Uterus (tissue), 4 donors: ENCODE measurements at places on chromosomes 1 and 21. TPM values are rescaled to one million over a fixed set of nuclear protein-coding genes. Genes with fewer than 3 reads are reported as not detected.

DNA sequence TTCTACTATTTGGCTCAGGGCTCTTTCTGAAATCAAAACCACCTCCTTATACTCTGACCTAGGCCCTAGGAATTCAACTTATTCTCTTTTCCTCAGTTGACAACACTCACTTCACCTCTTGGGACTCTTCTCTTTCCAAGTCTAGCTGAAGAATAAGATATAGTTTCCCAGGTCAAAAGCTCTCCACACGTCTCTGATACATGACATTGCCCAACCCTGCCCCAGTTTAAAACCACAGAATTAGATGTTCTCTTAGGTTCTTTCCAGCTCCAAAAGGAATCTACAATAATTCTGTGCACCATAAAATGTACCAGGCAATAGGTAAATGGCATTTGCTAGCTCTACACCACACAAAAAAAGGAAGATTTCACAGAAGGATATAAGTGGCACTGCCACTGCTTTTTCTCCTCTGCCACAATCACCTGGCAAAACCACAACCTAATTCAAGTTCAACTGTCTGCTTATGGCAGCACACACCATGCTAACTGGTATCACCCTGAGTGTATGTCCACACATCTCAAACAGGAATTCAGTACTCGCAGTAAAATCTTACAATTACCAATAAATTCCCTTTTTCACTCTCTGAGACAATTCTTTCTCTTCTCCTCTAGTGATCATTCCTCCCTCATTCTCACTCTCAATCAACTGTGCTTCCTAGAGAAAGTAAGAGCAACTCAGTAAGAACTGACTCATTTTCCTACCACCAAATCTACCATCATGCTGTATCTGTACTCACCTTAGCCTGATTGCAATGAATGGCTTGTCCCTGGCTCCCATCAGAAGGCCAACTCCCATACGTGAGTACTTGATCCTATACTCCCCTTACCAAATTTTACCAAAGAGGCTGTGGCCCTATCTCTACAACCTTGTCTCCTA is 27.3 kb downstream of the ZBTB8OS start:
- H3K27ac ChIP-seq = no peak overlapping the region
- no peaks in the 10 kb centered on the region for H3K36me3 ChIP-seq
- H3K27me3 ChIP-seq = no peaks in the 10 kb centered on the region
- no peak for DNase-seq
- H3K4me1 ChIP-seq = no peaks in the 10 kb centered on the region

- no peaks in the 10 kb centered on the region for H3K36me3 ChIP-seq
- DNase-seq = no peak
- H3K27ac ChIP-seq = no peak overlapping the region
These were observed 219.6 kb downstream of the PDE4B start for GRCh38 chr1:66012106-66012784.

DNA sequence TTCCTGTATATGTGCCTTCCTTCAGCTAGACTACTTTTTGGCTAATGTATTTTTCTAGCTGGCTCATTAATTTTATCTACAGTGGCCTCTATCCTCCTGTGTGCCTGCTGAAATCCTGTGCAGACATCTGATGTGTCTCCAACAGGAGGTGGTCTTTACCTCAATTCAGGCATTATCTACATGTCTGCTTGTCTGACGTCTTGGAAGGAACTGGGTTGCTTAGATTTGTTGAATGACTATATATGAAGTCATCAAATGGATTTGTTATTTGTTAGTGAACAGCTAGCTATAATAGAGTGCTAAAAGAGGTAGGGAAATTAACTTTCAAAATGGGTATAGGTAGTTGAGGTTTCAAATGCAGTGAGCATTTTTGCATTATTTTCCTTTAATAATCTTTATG is 6.7 kb downstream of the RPL5 start:
- no peaks in the 10 kb centered on the region for H3K27me3 ChIP-seq
- no peaks in the 10 kb centered on the region for H3K36me3 ChIP-seq
- peaks cover 7% of the 10 kb centered on the region for H3K4me1 ChIP-seq
- H3K4me3 ChIP-seq = no peak overlapping the region
- DNase-seq = no peak

The TSPEAR gene
- total RNA-seq = not detected

DNA sequence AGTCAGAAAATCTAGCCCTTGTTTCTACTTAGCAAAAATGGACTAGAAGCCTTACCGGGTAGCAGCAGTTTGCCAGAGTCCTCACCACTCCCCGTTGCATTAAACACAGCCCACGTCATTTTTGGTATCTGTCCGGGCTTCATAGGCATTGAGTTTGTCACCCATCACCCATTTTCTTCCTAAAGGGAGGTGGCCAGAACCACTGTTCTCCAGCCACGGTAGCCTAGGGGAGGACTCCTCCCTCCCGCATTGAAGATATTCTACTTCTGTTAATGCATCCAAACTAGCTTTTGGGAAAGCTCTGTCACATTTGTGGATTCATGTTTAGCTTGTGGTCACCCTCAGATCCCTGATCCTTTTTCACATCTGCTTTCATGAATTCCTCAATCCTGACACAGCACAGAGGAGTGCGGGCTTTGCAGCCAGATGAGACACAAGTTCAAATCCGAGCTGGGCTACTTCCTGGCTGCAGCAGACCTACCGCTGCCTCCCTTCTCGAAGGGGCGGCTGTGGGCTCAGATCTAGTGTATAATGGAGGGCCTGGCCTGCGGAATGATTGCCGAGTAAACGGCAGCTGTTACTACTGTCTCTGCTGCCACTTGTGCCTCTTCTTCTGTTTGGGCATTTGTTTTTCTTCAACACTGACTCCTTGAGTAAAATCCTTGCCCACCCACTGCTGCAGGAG is 63.2 kb upstream of the EFHD2 start:
- H3K27me3 ChIP-seq = no peaks in the 10 kb centered on the region
- H3K36me3 ChIP-seq = no peaks in the 10 kb centered on the region

GRCh38 chr1:38788341-38789336 is 70.9 kb downstream of the RRAGC start:
- H3K27me3 ChIP-seq = peaks cover 27% of the 10 kb centered on the region
- H3K36me3 ChIP-seq = no peaks in the 10 kb centered on the region
- H3K4me1 ChIP-seq = no peaks in the 10 kb centered on the region
- no peak overlapping the region for H3K4me3 ChIP-seq

The MASP2 gene
- not detected for total RNA-seq

GRCh38 chr1:89939693-89940438 is 55.0 kb upstream of the ZNF326 start:
- no peak for DNase-seq
- H3K4me3 ChIP-seq = no peak overlapping the region
- no peak overlapping the region for H3K27ac ChIP-seq
- H3K36me3 ChIP-seq = no peaks in the 10 kb centered on the region
- H3K27me3 ChIP-seq = no peaks in the 10 kb centered on the region

DNA sequence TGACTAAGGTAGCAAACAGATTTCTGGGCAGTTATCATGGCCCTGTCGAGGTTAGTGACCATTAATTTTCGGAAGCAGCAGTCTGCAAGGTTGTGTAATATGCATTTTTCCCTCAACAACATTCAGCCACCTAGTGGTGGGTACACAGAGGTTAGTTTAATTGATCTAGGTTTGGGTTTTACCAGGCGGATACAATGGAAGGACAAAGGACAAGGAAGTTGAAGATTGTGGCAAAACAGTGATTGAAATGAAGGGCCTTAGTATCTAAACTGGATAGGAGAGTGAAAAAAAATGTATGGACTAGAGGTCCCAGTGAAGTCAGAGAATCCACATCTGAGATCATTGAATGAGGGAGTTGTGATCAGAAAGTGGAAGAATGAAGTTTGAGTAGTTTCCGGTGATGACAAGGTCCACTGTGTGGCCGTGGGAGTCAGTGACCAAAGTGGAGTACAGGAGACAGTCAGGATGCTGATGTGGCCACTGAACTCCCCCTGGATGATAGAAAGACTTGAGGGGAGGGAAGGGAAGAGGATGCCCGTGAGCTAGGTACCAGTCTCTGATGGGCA is 2.8 kb downstream of the ARMH1 start:
- DNase-seq = no peak
- no peaks in the 10 kb centered on the region for H3K27me3 ChIP-seq
- no peaks in the 10 kb centered on the region for H3K36me3 ChIP-seq
- H3K4me3 ChIP-seq = no peak overlapping the region
- H3K4me1 ChIP-seq = no peaks in the 10 kb centered on the region

GRCh38 chr1:203268901-203269653 is 36.2 kb upstream of the BTG2 start:
- H3K27me3 ChIP-seq = no peaks in the 10 kb centered on the region
- DNase-seq = no peak
- no peaks in the 10 kb centered on the region for H3K36me3 ChIP-seq
- peaks cover 10% of the 10 kb centered on the region for H3K4me1 ChIP-seq

The KRTAP21-2 gene
- total RNA-seq = not detected

The LYPD8 gene
- not detected for total RNA-seq

GRCh38 chr1:228955691-228956090 is 220.4 kb downstream of the RHOU start:
- no peaks in the 10 kb centered on the region for H3K27me3 ChIP-seq
- no peak for DNase-seq
- H3K4me1 ChIP-seq = no peaks in the 10 kb centered on the region
- H3K4me3 ChIP-seq = no peak overlapping the region

The TRMT13 gene
- 22.8 TPM for total RNA-seq

DNA sequence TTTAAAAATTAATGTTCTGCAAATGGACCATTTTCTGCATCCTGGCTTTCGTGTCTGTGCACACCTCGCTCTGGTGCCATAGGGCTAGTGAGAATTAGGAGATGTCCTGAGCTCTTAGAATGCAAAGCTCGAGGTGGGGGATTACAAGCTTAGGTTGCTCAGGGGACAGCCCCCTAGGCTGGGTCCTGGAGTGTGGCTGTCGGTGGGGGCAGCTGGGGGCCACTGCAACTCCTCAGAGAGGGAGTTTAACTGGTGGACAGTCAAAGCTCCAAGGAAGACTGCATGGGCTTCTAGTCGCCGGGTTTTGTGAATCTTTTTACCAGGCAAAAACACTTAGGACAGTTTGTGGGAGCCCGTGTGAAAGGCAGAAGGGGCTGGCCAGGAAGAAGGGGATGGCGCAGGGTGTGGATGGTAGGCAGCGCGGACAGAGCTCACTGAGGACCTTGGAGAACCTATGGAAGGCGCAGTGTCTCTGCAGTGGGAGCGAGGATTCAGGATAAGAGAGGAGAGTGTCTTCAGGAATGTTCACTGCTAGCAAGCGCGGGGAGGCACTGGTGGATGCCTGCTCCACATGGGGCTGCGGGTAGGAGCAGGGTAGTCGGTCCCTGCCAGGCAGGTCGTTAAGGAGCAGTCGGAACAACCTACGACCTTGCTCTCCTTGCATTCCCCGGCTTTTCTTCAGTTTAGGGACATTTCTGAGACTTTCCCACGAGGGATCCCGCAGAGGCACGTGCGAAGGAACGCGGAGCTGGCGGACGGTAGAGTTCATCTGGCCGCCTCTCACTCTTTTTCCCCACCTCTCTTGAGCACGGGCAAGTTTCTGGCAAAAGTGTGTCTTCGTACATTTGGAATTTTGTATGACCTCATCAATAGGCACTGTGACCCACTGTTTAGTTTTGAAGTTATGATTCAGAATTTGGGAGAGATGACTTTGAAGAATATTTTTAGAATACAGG is 12.9 kb upstream of the KCNE1 start:
- peaks cover 6% of the 10 kb centered on the region for H3K4me1 ChIP-seq
- H3K36me3 ChIP-seq = no peaks in the 10 kb centered on the region
- no peaks in the 10 kb centered on the region for H3K27me3 ChIP-seq
- DNase-seq = no peak
- H3K4me3 ChIP-seq = no peak overlapping the region

DNA sequence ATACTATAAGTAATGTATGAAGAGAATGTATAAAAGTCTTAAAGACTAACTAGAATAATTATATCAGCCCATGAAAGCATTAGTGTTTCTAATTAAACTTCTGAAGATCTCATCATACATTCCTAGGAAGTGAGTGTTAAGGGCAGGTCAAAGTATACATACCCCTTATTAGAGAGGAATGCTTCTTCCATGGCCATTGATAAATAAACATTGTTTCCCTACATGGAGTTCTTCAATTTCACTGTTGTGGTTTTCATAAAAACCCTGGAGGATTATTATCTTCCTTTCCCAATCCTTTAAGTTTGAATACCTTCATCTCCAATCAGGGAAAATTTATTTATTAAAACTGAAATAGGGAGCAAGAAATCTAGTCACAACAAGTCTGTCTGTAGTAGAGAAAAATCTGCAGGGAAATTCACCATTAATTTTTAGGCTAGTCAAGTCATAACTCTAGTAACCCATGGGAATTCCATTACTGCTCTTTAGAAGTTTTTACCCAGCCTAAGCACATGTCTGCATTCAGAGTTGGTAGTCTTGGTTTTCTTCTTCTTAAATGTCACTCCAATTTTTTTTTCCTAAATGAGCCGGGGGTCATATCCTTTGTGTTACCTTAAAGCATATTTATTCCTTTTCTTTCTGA is 147.0 kb downstream of the TNFSF18 start:
- DNase-seq = no peak
- H3K27me3 ChIP-seq = no peaks in the 10 kb centered on the region
- no peak overlapping the region for H3K27ac ChIP-seq
- H3K4me3 ChIP-seq = no peak overlapping the region

The FCRL4 gene
- total RNA-seq = not detected

- no peaks in the 10 kb centered on the region for H3K4me1 ChIP-seq
These were observed 16.0 kb upstream of the STUM start for GRCh38 chr1:226532553-226532952.

DNA sequence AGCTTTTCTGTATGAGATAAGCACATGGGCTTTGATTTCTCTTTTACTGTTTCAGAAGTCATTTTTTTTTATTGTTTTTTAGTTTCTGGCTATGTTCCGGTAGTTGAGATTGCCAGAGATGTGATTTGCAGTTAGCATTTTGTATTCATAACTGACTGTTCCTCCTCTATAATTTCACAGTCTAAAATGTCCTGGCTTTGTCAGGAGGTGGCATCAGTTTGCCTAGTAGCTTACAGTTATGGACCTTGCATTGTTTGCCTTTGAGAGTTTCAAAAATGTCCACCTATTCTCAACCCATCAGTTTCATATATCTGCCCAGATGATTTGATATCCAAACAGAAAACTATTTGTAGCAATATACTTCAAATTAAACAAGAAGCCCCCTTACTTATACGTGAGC is 39.5 kb upstream of the ST6GALNAC3 start:
- no peak overlapping the region for H3K27ac ChIP-seq
- no peaks in the 10 kb centered on the region for H3K4me1 ChIP-seq
- no peaks in the 10 kb centered on the region for H3K36me3 ChIP-seq
- no peak overlapping the region for H3K4me3 ChIP-seq
- H3K27me3 ChIP-seq = no peaks in the 10 kb centered on the region
- no peak for DNase-seq
